ENCODE measurements at places on chromosomes 4 and X. TPM values are rescaled to one million over a fixed set of nuclear protein-coding genes. Genes with fewer than 3 reads are reported as not detected.

Gene ALAS2
- total RNA-seq, result not detected

Gene TMSB15A
- not detected for total RNA-seq

Gene SLC9A6
- total RNA-seq, result 13.7 TPM

Gene HSFX4
- not detected for total RNA-seq

Gene TLR3
- total RNA-seq, result 0.60 TPM

Gene COL4A5
- 62.7 TPM for total RNA-seq

Gene NAA11
- total RNA-seq, result not detected

Gene VCX3B
- total RNA-seq, result not detected

Gene KLHL15
- total RNA-seq, result 4.8 TPM

Gene PPARGC1A
- total RNA-seq, result not detected

Gene MSX1
- total RNA-seq, result 1.9 TPM

Gene UGT2B11
- not detected for total RNA-seq

Gene PDHA1
- 109 TPM for total RNA-seq

Gene AADAT
- total RNA-seq, result 2.3 TPM

Gene MAMLD1
- 0.45 TPM for total RNA-seq

Gene MID1
- 21.2 TPM for total RNA-seq

Gene NSUN7
- not detected for total RNA-seq

Gene SCML2
- 0.30 TPM for total RNA-seq

Gene EGF
- total RNA-seq, result 0.35 TPM

Gene TMPRSS11A
- not detected for total RNA-seq

Gene ZNF185
- 22.0 TPM for total RNA-seq

Gene USP17L22
- total RNA-seq, result not detected

Gene STOX2
- total RNA-seq, result 0.82 TPM

Gene SOX3
- total RNA-seq, result not detected

Gene IL21
- total RNA-seq, result not detected

Gene SCML1
- total RNA-seq, result 4.6 TPM

Gene GAGE1
- not detected for total RNA-seq

Gene TCEAL2
- total RNA-seq, result 0.12 TPM

Gene CSAG1
- total RNA-seq, result not detected

Gene ASB9
- not detected for total RNA-seq

Gene CDKL5
- total RNA-seq, result 0.98 TPM

Gene SMIM43
- total RNA-seq, result 0.23 TPM

Gene DCLK2
- total RNA-seq, result 12.2 TPM

Gene TMPRSS11F
- total RNA-seq, result not detected

Gene HSD17B13
- 0.12 TPM for total RNA-seq

Gene GPM6B
- total RNA-seq, result 0.38 TPM

Gene BST1
- total RNA-seq, result 11.1 TPM

Gene MAOB
- 0.12 TPM for total RNA-seq

Gene CPXCR1
- not detected for total RNA-seq

Data from smooth muscle cell of the coronary artery (primary cell).